T-cell (primary cell): ENCODE measurements at places on chromosomes 16 and 17.

DNA sequence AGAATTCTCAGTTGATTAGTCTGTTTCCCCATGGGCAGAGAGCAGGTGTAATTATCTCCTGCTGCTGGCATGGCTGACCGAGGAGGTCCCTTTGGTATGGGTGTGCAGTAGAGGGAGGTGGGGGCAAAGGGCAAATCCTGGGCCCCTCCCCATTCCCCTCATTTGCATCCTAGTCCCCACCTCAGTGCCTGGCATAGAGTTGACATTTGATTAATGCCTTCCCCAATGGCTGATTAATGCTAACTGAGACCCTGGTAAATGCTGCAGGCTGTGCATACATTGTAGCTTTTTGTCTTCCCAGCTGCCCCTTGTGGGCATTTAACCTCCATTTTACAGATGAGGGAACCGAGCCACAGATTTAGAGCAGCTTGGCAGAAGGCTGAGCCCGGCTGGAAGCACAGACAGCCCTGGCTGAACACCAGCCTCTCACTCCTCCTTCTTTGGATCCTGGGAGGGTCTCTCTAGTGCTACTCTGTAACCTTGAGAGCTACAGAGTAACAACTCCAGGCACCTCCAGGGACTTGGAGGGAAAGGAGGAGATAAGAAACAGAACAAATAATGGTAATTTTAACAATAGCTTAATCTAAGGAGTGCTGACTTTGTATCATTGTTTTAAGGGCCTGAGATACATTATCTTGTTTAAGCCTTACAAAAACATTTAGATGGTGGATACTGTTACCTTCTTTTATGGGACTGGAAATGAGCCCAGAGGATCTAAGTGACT is 5.1 kb downstream of the PLCG2 start:
- no peak overlapping the region for H3K4me3 ChIP-seq
- peaks cover 14% of the 10 kb centered on the region for H3K4me1 ChIP-seq
- no peak overlapping the region for H3K27ac ChIP-seq

DNA sequence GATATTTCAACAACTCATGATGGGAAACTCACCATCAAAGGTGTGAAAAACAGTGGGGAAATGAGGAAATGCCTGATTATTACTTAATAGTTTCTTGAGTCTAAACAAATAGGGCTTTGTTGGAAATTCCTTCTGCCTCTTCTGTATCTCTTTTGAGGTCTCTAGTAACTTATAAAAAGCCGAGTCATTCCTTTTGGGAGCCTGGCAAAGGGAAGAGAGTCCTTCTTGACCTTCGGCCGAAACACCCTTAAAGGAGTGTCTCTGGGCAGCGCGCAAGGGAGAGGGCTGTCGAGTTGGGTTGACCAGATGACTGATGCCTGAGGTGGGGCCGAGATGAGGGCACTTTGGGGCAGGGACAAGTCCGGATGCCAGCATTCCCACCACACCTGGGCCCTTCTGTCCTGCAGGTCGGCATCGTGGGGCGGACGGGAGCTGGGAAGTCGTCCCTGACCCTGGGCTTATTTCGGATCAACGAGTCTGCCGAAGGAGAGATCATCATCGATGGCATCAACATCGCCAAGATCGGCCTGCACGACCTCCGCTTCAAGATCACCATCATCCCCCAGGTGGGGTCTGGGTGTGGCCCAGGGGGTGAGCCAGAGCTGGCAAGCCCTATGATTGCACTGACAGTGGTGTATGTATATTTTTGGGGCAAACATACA is 89.2 kb downstream of the ABCC6 start:
- no peak for DNase-seq
- no peak overlapping the region for H3K27ac ChIP-seq
- no peaks in the 10 kb centered on the region for H3K4me1 ChIP-seq
- H3K4me3 ChIP-seq, result no peak overlapping the region
- peaks cover 16% of the 10 kb centered on the region for H3K36me3 ChIP-seq

DNA sequence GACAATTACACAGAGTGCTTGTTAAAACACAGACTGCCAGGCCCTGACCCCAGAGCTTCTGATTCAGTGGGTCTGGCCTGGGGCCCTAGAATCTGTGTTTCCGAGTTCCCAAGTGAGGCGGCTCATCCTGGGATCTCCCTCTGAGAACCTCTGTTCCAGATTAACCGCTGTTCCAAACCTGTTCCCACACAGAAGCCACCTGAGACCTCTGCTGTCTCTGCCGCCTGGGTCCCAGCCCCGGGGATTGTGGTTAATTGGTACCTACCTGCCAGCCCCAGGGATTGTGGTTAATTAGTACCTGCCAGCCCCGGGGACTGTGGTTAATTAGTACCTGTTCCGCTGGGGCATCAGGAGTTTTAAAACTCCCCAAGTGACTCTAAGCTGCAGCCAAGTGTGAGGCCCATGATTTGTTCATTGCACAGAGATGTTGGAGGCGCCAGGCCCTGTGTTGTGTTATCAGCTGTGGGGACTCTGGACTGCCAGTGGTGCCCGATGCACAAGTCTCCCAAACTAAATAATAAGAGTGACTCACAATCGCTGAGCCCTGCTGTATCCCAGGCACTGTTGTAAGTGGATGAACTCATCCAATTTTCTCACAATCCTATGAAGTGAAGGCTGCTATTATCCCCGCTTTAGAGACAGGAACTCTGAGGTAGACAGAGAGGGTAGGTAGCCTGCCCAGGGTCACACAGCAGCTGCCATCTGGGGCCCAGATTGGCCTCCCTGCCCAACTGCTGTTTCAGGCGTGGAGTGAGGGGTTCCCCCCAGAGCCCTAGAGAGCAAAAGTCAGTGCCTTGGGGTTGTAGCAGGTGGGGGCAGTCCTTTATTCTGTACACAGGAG is 219.7 kb downstream of the IRF8 start:
- DNase-seq, result no peak
- H3K36me3 ChIP-seq, result no peaks in the 10 kb centered on the region
- no peaks in the 10 kb centered on the region for H3K4me1 ChIP-seq
- peaks cover 55% of the 10 kb centered on the region for H3K27me3 ChIP-seq
- no peak overlapping the region for H3K4me3 ChIP-seq

DNA sequence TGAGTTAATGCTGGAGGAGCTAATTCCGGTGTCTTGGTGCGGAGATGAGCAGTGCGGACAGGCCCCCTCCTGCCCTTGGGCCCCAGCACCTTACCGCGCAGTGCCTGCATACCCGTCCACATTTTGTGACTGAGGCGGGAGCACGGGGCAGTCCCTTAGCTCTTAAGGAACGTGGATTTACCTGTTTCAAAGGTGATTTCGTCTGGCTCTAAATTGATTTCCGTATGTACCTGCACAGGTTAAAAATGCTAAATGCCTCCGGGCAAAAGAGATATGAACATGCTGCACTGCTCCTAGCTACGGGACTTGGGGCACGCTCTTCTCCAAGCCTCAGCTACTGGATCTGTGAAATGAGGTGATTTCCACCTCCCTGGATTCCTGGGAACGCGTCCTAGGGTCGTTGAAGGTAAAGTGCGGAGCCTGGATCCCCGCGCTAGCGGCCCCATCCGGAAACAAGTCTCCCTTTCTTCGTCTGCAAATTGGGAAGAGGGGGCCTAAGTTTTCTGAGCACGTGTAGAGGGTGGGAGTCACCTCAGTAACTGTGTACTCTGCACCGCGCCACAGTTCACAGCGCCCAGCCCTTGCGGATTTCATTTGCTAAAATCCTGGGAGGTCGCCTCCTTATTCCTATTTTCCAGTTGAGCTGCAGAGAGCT is 669 bp upstream of the CRISPLD2 start:
- no peak overlapping the region for H3K27ac ChIP-seq
- H3K4me3 ChIP-seq, result no peak overlapping the region
- H3K4me1 ChIP-seq, result peaks cover 16% of the 10 kb centered on the region
- no peaks in the 10 kb centered on the region for H3K27me3 ChIP-seq
- DNase-seq, result no peak

- H3K4me3 ChIP-seq, result peak overlapping the region; percentile 58
- H3K27me3 ChIP-seq, result no peaks in the 10 kb centered on the region
- peaks cover 4% of the 10 kb centered on the region for H3K36me3 ChIP-seq
- no peak for DNase-seq
These were observed 1.1 kb downstream of the SLC12A4 start for GRCh38 chr16:67967183-67967957.

GRCh38 chr16:2985893-2986355 is 5.7 kb upstream of the PKMYT1 start:
- no peaks in the 10 kb centered on the region for H3K36me3 ChIP-seq
- H3K27me3 ChIP-seq, result peaks cover 57% of the 10 kb centered on the region
- no peak for DNase-seq
- H3K4me1 ChIP-seq, result peaks cover 15% of the 10 kb centered on the region
- no peak overlapping the region for H3K4me3 ChIP-seq

- H3K36me3 ChIP-seq, result no peaks in the 10 kb centered on the region
- no peak for DNase-seq
- no peaks in the 10 kb centered on the region for H3K4me1 ChIP-seq
- H3K4me3 ChIP-seq, result no peak overlapping the region
- no peak overlapping the region for H3K27ac ChIP-seq
These were observed 433.9 kb upstream of the MAF start for GRCh38 chr16:80034469-80034826.

- H3K4me3 ChIP-seq, result no peak overlapping the region
- no peak for DNase-seq
- H3K27me3 ChIP-seq, result no peaks in the 10 kb centered on the region
- no peaks in the 10 kb centered on the region for H3K4me1 ChIP-seq
These were observed 53.9 kb upstream of the NETO2 start for GRCh38 chr16:47197536-47198179.

DNA sequence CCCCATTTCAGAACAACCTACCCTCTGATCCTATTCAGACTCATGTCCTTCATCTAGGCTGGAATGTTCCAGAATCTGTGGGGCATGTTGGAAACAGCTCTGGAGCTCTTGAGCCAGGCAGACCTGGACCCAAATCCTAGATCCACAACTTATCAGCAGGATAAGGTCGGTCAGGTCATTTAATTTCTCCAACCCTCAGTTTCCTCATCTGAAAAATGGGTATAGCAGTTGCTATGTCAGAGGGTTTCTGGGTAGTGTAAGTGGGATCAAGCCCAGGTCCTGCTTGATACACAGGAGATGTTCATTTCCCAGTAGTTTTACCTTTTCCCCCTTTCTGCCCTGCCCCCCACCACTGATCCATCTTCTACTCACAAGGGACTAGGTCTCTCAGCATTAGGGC is 12.0 kb downstream of the SLC6A2 start:
- H3K4me1 ChIP-seq, result no peaks in the 10 kb centered on the region
- no peaks in the 10 kb centered on the region for H3K36me3 ChIP-seq
- DNase-seq, result no peak
- H3K4me3 ChIP-seq, result no peak overlapping the region

DNA sequence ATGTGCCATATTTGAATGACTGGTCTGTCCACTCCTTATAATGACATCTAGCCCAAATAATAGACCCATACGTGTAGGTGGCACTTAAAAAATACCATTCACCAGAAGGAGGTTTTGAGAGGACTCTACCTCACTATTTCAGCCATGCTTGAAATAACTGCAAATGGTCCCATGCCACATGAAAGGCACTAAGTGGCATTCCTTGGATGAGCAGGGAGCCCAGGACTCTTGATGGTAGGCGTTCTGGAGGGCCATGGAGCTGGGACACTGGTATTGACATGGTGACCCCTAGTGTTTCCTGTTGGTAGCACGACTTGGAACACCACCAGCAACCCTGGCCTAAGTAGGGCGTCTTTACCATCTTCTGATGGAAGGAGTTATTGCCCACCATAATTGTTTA is 148.7 kb upstream of the ZFHX3 start:
- DNase-seq, result no peak
- H3K4me1 ChIP-seq, result no peaks in the 10 kb centered on the region
- no peak overlapping the region for H3K27ac ChIP-seq
- H3K36me3 ChIP-seq, result no peaks in the 10 kb centered on the region

DNA sequence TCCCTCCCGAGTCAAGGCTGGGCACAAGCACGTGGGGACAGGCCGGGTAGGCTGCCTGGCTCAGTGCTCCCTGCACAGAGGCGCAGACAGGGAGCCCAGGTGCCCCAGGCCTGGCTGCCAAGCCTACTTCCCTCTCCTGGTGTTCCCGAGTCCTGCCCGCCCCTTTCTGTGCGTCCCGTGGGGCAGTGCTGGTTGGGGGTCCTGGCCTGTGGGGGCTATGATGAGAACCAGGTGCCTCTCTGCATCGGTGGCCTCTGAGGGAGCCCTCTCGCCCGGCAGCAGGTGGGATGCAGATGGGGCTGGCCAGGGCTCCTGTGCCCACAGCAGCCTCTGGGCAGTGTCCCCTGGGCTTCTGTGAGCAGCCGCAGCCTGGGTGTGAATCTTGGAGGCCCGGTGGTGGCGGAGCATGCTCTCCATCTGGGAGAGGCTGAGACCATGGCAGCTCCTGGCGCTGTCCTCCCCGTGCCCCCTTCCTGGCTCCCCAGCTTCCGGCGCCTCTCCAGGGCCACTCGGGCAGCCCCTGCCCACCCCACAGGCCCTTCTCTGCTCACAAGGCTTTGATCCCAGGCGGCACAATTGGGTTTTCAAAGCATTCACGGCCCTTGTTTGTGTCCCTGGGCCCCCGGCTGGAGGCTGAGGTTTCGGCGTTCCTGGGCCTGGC is 7.2 kb downstream of the CENPX start:
- peaks cover 6% of the 10 kb centered on the region for H3K4me1 ChIP-seq
- no peaks in the 10 kb centered on the region for H3K27me3 ChIP-seq
- no peak for DNase-seq
- H3K36me3 ChIP-seq, result peaks cover 5% of the 10 kb centered on the region

DNA sequence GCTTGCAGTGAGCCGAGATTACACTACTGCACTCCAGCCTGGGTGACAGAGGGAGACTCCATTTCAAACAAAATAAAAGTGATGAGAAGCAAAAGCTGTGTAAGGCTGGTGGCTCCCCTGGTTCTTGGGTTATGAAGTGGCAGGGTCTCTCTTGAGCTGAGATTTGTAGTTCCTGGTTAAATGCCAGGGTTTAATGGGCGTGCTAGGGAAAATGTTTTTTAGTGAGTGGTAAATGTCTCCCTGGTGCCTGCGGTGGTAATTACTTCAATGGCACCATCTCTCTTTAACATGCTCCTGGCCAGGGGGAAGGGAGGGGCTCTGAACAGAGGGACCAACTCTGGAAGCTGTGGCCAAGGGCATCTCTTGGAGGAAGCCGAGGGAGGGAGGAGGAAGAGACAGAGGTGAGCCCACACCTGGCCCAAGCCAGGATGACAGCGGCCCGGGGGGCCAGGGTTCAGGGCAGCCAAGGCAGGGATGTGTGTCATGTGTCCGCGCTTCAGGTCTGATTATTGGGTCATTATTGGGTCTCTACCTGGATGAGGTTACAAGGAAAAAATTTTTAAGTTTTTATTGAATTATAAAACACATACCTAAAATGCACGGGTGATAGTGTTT is 17.8 kb upstream of the RPL38 start:
- peaks cover 5% of the 10 kb centered on the region for H3K27me3 ChIP-seq
- no peak for DNase-seq
- no peaks in the 10 kb centered on the region for H3K36me3 ChIP-seq

DNA sequence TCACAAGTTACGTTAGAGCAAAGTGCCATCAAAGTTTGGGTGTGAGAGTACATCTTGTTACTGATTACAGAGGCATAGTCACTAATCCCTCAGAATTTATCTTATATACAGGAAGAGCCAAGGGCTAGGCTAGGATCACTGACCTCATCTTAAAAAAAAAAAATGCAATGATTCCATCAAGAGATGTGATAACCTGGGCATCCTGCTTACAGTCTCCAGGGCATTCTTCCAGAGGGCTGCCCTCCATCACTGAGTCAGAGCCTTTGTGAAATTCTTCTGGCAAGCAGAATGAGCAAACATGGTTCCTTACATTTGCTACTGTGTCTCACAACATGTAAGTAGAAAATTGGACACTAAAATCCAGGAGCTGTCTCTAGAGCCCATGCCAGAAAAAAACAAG is 410.6 kb downstream of the ZFHX3 start:
- H3K27ac ChIP-seq, result no peak overlapping the region
- no peaks in the 10 kb centered on the region for H3K27me3 ChIP-seq
- no peaks in the 10 kb centered on the region for H3K4me1 ChIP-seq
- no peak for DNase-seq
- no peaks in the 10 kb centered on the region for H3K36me3 ChIP-seq

- H3K4me3 ChIP-seq, result no peak overlapping the region
- DNase-seq, result no peak
- peaks cover 61% of the 10 kb centered on the region for H3K27me3 ChIP-seq
- H3K27ac ChIP-seq, result no peak overlapping the region
- H3K36me3 ChIP-seq, result no peaks in the 10 kb centered on the region
These were observed 2.9 kb downstream of the SMTNL2 start for GRCh38 chr17:4587195-4587594.
